H9 (cell line): ENCODE measurements at places on chromosomes 11 and 22.

GRCh38 chr11:62665599-62666258, 617 bp downstream of the CSKMT start:
- DNase-seq, result no peak

DNA sequence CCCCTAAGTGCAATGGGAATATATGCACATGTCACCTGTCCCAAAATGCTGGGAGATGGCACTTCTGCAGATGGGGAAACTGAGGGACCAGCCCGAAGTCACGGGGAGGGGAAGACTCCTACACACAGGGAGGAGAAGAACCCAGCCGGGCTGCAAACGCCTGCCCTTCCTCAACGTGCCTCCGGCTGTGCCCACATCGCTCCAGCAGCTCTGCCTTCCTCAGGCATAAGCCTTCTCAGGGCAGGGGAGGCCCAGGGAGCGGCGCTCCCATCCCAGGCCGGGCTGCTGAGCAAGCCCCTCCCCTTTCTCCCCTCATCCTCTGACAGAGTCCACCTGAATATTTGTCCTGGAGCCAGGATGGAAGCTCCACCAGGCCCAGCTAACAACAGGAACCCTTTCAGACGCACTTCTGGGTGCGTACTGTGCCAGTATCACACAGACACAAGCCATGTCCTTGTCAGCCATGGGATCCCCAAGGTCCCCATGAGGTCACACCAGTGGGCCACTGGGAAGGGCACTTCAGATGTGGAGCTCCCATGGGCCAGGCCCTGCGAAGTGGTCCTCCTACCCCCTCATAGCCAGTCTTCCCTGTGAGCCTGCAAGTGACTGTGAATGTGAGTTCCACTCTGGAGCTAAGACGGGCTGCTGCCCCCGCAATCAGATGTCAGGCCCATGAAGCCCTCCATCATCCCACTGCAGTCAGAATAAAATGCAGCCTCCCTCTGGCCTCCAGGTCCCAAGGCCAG, 2.5 kb upstream of the CD81 start:
- DNase-seq, result no peak

DNA sequence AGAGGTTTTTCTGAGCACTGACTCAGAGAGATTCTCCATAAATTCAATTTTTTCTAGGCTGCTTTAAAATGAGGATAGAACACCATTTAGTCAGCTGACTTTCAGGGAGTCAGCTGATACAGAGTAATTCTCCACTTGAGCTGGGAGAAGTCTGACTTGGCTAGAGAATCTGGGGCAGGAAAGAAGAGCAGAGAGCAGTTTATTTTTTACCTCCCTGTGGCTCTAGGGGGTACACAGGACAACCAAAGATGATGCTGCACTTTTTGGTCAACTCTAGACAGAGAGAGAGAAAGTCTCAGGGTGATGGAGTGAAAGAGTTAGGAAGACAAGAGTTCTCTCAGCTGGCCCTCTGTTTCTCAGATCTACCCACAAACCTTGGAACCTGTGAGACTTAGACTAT, 67.3 kb upstream of the EED start:
- no peak for DNase-seq

GRCh38 chr22:31206896-31207687, 5.0 kb upstream of the LIMK2 start:
- DNase-seq, result no peak

- DNase-seq, result no peak
Observed at GRCh38 chr11:81941998-81942397, 791.7 kb downstream of the FAM181B start.

DNA sequence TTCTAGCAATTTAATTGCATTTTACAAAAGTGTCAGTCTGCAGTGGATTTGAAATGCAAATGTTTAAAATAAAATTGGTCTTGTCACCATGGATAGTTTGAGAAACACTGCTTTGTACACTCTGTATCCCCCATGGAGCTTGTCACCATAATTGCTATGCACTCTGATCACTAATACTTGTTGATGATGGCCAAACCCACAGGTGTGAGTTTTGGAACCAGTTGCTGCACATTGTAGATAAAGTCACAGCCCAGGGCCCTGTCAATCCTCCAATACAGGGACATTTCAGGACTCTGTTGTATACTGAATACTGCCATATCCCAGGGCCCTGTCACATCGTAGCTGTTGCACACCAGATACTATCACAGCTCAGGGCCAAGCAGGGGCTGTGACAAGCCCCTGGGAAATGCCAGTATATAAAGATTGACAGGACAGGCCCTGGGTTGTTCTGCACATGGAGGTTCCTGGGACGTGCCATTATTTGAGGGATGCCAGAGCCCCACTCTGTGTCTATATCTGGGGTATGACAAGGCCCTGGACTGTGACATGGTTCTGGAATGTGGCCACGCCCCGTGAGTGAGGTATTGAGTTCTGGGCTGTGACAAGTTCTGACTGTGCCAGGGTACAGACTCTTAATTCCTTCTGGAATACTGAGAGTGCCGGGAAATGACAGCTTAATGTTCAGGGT, 27.9 kb upstream of the SMPD1 start:
- DNase-seq, result no peak

GRCh38 chr11:46414879-46415278, 23.3 kb upstream of the CHRM4 start:
- DNase-seq, result no peak

DNA sequence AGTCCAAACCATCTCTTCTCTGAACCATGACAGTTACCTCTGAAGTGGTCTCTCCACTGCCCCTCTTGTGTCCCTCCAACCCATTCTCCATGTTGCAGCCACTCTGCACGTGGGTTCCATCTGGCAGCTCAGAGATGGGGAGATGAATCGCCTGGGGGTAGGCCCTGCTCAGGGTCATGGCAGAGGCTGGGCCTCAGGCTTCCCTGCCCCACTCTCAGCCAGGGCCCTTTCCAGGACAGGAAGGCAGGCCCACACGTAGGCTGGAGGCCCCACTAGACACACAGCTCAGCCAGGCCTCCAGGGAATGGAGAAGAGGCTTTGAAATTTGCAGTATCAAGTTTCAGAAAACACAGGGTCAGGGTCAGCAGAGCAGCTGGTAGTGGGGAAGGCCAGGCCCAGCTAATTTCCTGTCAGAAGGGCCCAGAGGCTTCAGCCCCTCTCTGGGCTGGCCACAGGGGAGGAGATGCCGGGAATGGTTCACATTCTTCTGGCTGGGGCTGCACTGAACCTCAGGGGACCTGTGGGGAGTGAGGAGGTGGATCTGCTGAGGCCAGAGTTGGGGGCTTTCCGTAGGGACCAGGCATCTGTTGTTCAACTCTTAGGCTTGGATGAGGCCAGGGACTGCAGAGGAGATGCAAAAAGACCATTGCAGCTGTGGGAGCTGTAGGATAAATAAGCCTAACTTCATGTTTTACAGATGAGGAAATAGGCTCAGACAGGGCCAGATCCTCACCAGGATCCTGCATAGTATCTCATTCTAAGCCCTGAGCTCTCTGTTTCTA, 101.6 kb downstream of the SWAP70 start:
- DNase-seq, result peak; percentile 82

GRCh38 chr11:95145430-95146060, 55.9 kb downstream of the ENDOD1 start:
- no peak for DNase-seq

- DNase-seq, result no peak
Observed at GRCh38 chr11:9448576-9449352, 12.0 kb upstream of the ZNF143 start.

- no peak for DNase-seq
Observed at GRCh38 chr11:10728154-10728553, 22.9 kb upstream of the CTR9 start.

- no peak for DNase-seq
Observed at GRCh38 chr11:19648321-19648720, 64.3 kb upstream of the NAV2 start.

- peak; percentile 28 for DNase-seq
Observed at GRCh38 chr22:30080805-30081204, 541 bp downstream of the HORMAD2 start.

GRCh38 chr11:102591160-102591718, 33.9 kb downstream of the MMP20 start:
- DNase-seq, result no peak

- no peak for DNase-seq
Observed at GRCh38 chr11:126039485-126040271, 23.0 kb downstream of the CDON start.

DNA sequence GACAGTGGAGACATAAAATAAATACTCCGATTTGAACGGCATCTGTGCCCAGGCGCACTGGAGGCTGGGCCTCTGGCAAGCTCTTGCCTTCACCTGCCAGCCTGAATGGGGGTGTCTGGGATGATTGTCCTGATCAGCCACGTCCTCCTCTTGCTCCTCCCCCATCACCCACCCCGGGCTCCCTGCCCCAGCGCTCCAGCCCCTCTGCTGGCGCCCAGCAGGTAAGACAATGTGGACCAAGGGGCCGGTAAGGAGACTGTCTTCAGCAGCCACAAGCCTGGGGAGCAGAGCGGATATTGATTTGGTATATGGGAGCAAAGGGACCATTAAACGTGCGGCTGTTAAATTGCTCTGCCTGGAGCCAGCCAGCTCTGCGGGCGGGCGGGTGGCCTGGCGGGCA, 24.9 kb downstream of the WNT11 start:
- peak; percentile 52 for DNase-seq

GRCh38 chr22:48779661-48780596, 1047.7 kb downstream of the BRD1 start:
- no peak for DNase-seq

GRCh38 chr11:79263001-79263400, 177.8 kb downstream of the TENM4 start:
- peak; percentile 36 for DNase-seq

DNA sequence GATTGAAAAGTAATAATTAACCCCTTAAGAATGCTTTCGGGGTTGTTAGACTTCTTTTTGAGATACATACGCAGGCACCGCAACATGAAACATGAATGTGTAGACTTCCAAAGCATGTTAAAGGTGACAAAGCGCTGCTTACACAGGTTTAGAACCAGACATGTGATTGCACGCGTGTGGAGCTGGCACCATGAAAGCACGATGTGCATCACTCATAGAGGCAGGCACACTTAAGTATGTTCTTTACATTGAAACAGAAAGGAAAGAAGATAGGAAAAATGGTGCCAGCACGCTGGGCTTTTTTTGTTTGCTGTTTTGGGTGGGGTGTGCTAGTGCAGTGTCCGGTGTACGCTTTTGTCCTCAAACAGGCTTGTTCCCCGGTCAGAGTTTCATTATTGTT, 83.6 kb upstream of the PPARA start:
- no peak for DNase-seq

- peak; percentile 83 for DNase-seq
Observed at GRCh38 chr22:17807578-17808410, 33.5 kb upstream of the BID start.

DNA sequence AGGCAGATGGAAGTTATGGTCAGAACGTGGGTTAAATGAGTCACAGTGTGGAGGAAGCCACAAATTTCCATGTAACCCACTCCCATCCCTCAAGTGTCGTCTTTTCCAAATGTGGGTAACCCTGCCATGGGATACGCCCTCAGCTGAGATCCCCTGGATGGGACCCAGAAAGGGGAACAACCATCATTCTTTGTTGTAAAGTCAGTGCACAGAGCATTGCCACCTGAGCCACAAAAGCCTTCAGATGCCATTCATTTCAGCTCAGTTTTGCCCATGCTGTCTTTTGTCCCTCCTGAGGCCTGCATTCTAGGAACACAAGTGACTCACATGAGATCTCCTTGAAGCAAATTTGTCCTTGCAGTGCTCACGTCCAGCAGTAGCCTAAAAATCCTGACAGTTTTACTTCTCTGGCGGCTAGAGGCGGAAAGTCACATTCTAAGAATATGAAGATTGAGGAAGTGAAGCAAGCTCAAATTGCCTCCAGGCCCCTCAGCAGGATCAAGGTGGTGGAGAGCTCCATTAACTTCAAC, 30.6 kb downstream of the MMP13 start:
- DNase-seq, result no peak

- peak; percentile 58 for DNase-seq
Observed at GRCh38 chr11:33525789-33526188, 174.8 kb downstream of the C11orf91 start.

GRCh38 chr11:118443590-118444218, 7.4 kb downstream of the KMT2A start:
- DNase-seq, result no peak

DNA sequence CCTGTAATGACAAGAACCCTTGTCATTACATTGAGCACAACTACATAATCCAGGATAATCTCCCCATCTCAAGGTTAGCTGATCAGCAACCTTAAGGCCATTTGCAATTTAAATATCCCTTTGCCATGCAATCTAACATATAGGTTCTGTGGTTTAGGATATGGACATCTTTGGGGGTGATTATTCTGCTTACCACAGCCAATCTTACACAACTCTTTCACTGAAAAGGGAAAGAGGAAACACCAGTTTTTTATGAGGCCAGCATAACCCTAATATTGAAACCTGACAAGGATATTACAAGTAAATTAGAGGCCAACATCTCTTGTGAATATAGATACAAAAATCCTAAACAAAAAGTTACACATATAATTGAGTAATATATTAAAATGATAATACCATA, 78.5 kb downstream of the CYP2R1 start:
- no peak for DNase-seq

- DNase-seq, result peak; percentile 66
Observed at GRCh38 chr11:14418801-14419417, 59.9 kb upstream of the RRAS2 start.

DNA sequence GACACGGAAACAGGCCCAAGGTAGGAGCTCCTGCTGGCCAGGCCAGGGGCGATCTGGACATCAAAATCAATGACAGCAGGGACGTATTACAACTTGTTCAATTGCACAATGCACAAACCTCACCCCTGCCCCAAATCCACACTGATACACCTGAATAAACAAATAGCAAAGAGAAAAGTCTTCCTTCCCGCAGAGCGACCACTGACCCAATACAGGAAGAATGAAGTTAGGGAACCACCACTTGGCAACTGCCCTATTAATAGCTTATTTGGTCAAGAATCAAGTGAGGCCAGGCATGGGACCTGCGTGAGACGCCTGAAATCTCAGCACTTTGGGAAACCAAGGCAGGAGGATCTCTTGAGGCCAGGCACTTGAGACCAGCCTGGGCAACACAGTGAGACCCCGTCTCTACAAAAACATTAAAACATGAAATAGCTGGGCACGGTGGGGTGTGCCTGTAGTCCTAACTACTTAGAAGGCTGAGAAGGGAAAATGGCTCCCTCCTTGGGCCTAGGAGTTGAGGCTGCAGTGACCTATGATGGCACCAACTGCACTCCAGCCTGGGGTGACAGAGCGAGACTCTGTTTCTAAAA, 109.1 kb downstream of the MED15 start:
- DNase-seq, result no peak

GRCh38 chr22:19115628-19116027, 6.6 kb downstream of the DGCR2 start:
- no peak for DNase-seq

DNA sequence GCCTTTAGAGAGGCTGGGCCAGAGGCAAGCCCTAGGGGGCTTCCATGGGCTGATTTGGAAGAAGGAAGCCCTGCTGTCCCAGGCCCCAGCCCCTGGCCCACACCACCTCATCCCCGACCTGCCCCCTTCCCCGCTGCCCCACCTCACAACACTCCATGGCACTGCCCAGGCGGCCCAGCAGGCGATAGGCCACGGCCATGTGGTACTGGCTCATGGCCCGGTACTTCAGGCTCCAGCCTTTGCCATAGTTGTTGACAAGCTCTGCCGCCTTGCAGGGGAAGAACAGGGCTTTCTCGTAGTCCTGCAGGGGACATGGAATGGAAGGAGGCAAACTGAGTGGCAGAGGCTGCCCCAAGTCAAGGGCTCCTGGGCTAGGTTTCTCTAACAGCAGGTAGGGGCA, 6.4 kb downstream of the RAPSN start:
- DNase-seq, result no peak

GRCh38 chr11:10496296-10496936, 41.4 kb downstream of the AMPD3 start:
- no peak for DNase-seq
